ENCODE measurements at places on chromosomes 7 and 10.

GRCh38 chr7:33262476-33262875, 133.1 kb downstream of the BBS9 start:
- peak; percentile 20 for DNase-seq

GRCh38 chr7:92343714-92344113, 97.9 kb downstream of the ANKIB1 start:
- no peak for DNase-seq

- DNase-seq = no peak
Observed at GRCh38 chr7:69399401-69399800, 198.9 kb upstream of the AUTS2 start.

GRCh38 chr10:88115968-88116367, 252.5 kb downstream of the PTEN start:
- DNase-seq = peak; percentile 74

DNA sequence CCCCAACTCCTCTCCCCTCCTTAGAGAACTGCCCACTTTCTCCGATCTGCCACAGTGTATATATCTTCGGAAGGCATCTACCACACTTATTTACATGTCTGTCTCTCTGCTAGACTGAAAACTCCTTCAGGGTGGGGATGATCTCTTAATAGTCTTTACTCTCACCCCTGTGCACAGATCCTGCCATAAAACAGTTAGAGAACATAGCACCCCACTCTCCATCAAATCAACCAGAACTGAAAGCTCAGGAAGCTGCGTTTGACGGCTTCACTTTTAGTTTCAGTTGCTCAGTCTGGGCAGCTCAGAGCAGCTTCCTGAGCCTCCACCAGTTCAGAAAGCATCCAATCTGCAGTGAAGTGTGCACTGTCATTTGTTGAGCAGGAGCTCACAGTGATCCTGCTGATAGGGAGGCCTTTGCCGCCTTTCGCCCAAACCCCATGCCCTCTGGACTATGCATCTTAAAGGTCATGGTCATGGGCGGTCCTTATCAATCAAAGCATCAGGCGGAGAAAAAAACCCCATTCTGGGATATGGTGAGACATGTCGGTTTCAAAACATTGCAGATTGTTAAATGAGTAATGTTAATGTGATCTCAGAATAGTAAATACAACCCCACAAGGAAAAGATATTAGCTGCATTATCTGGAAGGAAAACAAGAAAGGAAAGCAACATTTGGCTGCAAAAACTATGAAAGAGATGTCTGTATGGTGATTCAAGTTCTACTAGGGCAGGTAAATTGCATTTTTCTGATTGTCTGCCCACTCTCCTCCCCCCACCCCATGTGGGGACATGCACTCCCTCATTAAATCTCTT, 167.1 kb upstream of the ADO start:
- peak; percentile 81 for DNase-seq

DNA sequence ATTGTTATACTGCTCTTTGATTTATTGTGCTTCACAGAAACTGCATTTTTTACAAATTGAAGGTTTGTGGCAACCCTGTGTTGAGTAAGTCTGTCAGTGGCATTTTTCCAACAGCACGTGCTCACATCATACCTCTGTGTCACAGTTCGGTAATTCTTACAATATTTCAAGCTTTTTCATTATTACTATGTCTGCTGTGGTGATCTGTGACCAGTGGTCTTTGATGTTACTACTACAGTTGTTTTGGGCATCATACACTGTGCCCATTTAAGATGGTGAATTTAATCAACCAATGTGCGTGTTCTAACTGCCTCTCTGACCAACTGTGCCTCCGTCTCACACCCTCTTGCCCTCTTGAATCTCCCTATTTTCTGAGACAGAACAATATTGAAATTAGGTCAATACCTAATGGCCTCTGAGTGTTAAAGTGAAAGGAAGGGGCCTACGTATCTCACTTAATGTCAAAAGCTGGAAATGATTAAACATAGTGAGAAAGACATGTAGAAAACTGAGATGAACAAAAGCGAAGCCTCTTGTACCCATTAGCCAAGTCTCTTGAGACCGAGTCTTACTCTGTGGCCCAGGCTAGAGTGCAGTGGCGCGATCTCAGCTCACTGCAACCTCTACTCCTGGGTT, 20.2 kb upstream of the ASL start:
- peak; percentile 28 for DNase-seq

GRCh38 chr10:133277277-133277992, 767 bp upstream of the ADAM8 start:
- no peak for DNase-seq

DNA sequence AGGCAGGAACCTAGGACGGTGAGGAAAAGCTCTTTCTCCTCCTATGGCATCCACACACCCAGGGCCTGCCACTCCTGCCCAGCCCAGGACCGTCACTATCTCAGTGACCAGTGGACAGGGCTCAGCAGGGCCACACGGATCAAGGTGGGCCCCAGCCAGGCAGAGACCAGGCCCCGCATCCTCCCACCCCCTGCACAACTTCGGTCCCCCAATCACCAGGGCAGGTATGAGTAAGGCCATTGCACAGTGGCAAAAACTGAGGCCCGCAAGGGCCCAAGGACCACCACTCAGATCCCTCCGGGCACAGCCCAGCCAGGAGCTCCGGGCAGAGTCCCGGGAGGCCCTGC, 30.3 kb downstream of the OAT start:
- no peak for DNase-seq

DNA sequence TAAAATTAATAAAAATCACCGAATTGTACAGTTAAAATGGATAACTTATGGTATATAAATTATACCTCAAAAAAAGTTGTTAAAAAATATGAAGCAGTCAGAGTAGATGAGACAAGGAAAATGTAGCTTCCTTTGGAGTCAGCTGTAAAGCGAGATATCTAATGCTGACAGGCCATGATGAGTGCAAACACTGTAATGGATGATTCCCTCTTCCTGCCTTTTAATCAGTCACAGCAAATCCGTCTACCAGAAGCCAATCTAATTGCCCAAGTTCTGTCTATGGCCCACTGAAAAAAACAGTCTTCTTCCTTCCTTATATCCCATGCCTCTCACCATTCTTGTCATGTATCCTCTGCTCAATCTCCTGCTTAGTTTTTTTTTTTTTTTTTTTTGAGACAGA, 59.9 kb upstream of the DNAJB12 start:
- no peak for DNase-seq

DNA sequence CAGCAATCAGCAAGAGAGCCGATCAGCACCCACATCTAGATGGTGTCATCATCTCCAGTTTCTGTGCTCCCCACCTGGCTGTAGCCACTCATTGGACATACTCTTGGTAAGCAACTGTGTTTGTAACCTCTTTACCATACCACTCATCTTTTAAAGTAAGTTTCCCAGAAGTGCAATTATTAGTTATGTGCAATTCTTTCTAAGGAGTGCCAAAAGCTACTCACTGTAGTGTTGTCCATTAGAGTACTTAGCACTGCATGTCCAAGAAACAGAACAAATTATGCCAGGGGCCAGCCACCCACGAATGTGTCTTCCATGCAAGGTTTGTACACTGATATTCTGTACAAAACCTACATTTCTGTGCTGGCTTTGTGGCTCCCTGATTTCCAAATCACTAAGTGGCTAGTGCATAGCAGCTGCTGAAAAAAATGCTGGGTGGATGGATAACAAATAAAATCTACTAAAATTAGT, 131.9 kb downstream of the SRPK2 start:
- DNase-seq = no peak

GRCh38 chr7:86953219-86953618, 106.2 kb downstream of the ELAPOR2 start:
- no peak for DNase-seq

- DNase-seq = no peak
Observed at GRCh38 chr10:108523016-108523800, 1358.7 kb upstream of the SORCS1 start.

DNA sequence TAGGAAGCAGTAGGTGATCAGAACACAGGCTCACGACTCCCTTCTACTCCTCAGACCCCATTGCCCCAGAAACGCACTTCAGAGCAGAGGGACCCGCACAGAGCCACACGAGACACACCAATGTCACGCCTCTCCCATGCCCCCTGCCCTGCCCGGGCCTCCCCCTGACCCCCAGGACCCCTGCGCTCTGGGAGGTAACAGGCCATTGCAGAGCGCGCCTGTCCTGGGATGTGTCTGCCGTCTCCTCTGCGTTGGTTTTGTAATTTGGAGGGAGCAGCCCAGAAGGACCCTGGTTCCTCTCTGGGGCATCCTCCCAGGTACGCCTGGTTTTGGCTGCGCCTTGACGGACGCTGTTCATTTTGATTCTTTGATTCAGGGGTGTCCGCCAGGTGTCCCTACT, 85.4 kb downstream of the UNCX start:
- no peak for DNase-seq

DNA sequence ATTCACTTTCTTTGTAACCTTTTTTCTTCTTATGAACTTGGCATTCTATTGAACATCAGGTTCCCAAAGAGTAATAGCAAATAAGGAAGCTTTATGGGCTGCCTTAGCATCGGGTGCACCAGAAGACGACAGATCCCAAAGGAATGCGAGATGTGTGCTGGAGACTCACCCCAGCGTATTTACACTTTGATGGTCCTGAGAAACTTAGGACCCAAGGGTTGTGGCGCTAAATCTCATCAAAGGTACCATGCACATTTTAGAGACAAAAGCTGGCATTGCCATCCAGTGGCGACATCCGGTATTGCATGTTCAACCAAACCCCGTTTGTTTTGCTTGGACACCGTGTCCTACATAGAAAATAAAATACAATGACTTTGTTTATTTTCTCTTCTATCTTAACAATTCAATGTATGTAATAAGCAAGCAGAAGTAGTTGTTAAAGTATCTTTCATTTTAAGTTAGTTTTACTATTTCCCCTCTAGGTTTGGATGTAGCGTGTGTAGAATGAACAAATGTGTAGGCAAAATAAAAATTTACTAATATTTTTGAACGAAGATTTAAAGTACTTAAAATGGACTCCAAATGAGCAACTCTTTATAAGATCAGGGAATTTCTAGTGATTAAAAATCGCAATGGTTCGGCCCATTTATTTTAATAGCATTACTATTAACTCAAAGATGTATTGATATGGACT, 1154.8 kb downstream of the GATA3 start:
- DNase-seq = peak; percentile 52

GRCh38 chr7:66950763-66951162, 29.7 kb downstream of the TMEM248 start:
- DNase-seq = no peak

GRCh38 chr7:104784686-104785085, 229.3 kb upstream of the KMT2E start:
- DNase-seq = no peak

DNA sequence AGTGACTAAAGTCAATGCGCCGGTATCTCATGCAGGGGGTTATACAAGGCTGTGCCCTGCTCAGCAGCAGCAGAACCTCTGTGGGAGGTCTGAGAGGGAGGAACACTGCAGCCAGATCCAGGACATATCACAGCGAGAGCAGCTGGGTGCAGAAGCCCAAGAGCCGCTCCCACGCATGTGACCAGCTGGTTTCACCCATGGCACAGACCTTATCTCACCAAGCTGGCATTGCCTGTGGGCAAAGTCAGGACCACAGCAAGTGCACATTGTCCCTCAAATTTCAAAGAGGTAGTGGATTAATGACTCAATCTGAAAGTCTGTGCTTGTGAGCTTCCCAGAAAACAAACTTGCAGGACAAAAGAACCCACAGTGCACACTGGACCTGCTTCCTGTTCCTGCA, 31.6 kb upstream of the AKR1C1 start:
- DNase-seq = no peak

DNA sequence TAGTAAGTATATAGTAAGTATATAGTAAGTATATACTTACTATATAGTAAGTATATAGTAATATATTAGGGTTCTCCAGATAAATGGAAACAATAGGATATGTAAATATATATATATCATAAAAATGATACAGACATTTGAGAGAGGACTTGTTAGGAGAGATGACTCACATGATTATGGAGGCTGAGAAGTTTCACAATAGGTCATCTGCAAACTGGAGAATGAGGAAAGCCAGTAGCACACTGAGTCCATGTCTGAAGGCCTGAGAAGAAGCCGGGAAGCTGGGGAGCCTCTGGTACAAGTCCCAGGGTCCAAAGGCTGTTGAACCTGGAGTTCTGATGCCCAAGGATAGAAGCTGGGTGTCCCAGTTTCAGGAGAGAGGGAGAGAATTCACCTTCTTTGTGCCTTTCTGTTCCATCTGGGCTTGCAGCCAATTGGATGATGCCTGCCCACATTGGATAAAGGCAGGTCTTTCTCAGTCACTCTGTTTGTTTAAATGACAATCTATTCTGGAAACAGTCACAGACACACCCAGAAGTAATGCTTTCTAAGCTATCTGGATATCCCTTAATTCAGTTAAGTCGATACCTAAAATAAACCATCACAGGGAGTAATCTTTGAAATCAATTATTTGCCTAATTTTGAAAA, 205.5 kb upstream of the CDC14C start:
- DNase-seq = peak; percentile 69

DNA sequence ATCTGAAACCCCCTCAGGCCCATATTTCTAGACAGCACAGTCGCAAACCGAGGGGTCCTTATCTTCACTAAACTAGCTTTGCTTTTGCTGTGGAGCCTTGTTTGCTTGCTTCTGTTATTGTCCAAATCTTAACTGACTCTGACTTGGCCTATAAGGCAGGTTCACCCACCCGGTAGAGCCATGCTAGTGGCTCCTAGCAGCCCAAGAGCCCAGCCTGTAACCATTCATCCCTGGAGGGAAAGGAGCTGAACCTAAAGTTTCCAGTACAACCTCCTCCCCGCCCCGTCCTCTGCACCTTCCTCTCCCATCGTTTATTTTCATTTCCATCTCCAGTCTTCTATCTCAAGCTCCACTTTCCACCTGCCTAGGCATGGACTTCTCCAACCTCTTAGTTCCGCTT, 345.7 kb downstream of the PTPRN2 start:
- no peak for DNase-seq

GRCh38 chr10:22690614-22691431, 23.6 kb downstream of the PIP4K2A start:
- DNase-seq = peak; percentile 48

- no peak for DNase-seq
Observed at GRCh38 chr7:19470031-19470430, 238.8 kb downstream of the POLR1F start.

DNA sequence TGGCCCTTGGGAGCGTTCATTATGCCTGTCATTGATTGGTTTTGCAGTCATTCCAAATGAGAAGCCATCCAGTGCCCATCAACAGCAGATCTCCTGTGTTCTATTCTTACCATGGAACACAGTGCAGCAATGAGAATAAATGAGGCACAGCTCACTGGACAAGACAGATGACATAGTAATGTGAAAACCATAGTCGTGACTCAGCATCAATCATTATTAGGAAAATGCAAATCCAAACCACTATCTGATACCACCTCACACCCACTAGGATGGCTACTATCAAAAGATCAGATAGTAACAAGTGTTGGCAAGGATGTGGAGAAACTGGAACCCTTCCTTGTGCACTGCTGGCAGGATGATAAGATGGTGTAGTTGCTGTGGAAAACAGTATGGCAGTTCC, 144.7 kb downstream of the ARHGAP22 start:
- DNase-seq = no peak

GRCh38 chr7:48710995-48711394, 213.4 kb upstream of the CDC14C start:
- peak; percentile 1 for DNase-seq

- peak; percentile 93 for DNase-seq
Observed at GRCh38 chr10:126133906-126134656, 237.7 kb downstream of the FANK1 start.
